ENCODE measurements at places on chromosomes 1 and 21. TPM values are rescaled to one million over a fixed set of nuclear protein-coding genes. Genes with fewer than 3 reads are reported as not detected.
A peak's percentile ranks its signal among the peaks of the same experiment; 100 is the strongest.

- peaks cover 24% of the 10 kb centered on the region for H3K36me3 ChIP-seq
- no peak overlapping the region for H3K4me3 ChIP-seq
- H3K27ac ChIP-seq = no peak overlapping the region
- no peaks in the 10 kb centered on the region for H3K27me3 ChIP-seq
- DNase-seq = no peak
These were observed 62.8 kb downstream of the SLC66A1 start for GRCh38 chr1:19374926-19375325.

GRCh38 chr1:29017235-29017634, 102.9 kb downstream of the EPB41 start:
- H3K27ac ChIP-seq = peak overlapping the region; percentile 39
- H3K36me3 ChIP-seq = peaks cover 94% of the 10 kb centered on the region
- H3K4me3 ChIP-seq = no peak overlapping the region
- no peak for DNase-seq

PRELP gene
- not detected for total RNA-seq

DNA sequence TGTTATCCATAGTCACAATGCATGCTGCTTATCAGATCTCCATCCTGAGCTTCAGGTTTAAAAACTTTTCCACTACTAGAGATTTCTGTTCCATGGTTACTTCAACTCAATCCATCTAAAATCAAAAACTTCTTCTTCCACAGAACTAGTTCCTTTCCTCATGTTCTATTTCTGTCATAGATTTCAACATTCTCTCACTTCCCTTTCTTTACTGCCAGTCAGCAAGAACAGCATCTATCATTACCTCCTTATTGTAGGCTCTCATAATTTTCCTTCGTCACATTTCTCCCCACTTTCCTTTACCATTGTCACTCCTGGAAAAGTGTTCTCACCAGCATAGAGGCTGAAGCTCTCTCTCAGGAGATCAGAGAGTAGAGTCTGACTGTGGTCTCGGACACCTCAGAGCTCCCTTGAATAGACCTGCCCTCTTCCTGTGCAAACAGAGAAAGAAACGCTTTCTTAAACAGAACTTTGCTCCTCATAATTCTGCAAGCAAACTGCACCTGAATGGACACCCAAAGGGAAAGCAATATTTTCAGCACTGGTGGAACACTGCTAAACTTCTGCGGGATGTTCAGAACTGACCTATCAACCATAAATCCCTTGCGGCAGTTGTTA, 48.7 kb upstream of the KIRREL1 start:
- DNase-seq = no peak
- H3K27ac ChIP-seq = no peak overlapping the region
- no peaks in the 10 kb centered on the region for H3K36me3 ChIP-seq
- no peaks in the 10 kb centered on the region for H3K4me1 ChIP-seq
- H3K27me3 ChIP-seq = no peaks in the 10 kb centered on the region
- no peak overlapping the region for H3K4me3 ChIP-seq

DNA sequence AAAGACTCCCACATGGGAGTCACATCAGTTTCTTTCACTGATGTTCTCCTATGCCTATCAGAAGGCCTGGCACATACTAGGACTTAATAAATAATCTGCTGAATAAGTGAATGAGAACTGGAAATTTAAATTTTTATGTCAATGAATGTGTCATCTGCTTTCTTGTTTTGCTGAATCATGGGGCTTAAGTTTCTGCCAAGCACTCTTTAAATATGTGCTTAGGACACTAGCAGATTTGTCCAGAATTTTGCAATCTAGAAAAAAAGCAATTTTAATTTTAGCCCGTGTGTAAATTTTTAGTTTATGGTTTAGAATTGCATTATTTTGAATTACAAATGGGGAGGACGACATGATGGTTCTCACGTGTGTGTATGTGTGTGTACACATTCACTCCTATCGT, 803.1 kb downstream of the USP25 start:
- H3K27me3 ChIP-seq = no peaks in the 10 kb centered on the region
- no peaks in the 10 kb centered on the region for H3K36me3 ChIP-seq
- no peak for DNase-seq
- H3K4me3 ChIP-seq = no peak overlapping the region
- H3K4me1 ChIP-seq = peaks cover 6% of the 10 kb centered on the region
- no peak overlapping the region for H3K27ac ChIP-seq

ZBTB7B gene
- 19.2 TPM for total RNA-seq

GRCh38 chr1:217506878-217507277, 124.0 kb downstream of the GPATCH2 start:
- no peaks in the 10 kb centered on the region for H3K27me3 ChIP-seq
- no peak overlapping the region for H3K4me3 ChIP-seq
- H3K36me3 ChIP-seq = no peaks in the 10 kb centered on the region
- no peak overlapping the region for H3K27ac ChIP-seq

DNA sequence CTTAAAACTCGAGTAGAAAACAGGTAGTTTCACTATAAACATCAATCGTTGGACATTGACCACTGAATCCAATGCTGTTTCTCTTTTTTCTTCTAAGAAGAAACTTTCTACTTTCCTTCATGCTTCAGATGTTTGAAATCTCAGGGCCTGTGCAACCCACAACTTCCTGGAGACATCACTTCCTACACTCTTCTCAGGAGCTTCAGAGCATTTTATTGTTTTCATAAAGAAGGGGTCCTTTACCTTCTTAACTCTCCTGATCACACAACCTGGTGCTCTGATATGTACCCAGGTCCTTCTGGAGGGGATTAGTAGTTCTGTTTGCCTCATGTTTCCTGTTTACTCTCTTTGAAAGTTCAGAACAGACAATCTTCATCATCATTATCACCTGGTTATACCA, 113.0 kb upstream of the VAV3 start:
- no peak overlapping the region for H3K4me3 ChIP-seq
- H3K27me3 ChIP-seq = no peaks in the 10 kb centered on the region
- H3K36me3 ChIP-seq = no peaks in the 10 kb centered on the region
- DNase-seq = no peak

CFAP107 gene
- total RNA-seq = not detected

DNA sequence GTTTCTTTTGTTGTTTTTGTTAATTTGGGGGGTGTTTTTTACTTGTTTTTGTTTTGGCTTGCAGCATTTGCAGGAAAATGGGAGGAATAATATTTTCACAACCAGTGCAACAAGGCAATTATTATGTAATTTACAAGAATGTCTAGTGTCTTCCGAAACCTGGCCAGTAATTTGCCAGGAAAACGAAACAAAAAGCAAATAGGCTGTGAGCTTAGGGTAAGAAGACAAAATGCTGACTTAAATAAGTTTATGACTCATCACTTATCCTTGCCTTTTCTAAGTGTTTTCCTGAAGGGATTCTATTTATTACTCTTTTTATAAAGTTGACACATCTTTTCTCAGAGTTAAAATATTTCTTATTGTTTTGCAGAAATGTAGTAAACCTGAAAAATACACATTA, 49.8 kb downstream of the KCNT2 start:
- no peaks in the 10 kb centered on the region for H3K4me1 ChIP-seq
- H3K4me3 ChIP-seq = no peak overlapping the region
- H3K27ac ChIP-seq = no peak overlapping the region
- no peaks in the 10 kb centered on the region for H3K36me3 ChIP-seq
- H3K27me3 ChIP-seq = no peaks in the 10 kb centered on the region

DNA sequence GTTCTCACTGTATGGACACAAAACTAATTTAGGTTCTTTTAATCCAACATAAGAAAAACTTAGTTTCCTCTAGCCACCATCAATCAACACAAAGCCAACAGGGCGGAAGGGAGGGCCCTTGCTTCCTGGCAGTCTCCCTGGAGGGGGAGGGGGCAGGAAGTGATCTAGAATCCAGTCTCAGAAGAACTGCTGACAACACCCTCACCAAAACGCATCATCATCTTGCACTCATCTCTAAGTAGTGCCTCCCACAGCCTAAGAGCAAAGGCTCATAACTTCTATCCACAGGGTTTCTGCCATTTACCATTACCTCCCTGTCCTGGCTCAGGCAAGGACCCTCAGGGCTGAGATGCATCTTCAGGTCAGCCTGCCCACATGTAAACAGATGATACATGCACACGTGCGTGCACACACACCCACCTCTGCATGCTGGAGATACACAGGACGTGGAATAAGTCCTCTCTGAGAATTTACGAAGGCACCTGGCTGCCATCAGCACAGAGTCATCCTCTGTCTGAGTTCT, 20.5 kb downstream of the HIVEP3 start:
- peak; percentile 35 for DNase-seq
- no peaks in the 10 kb centered on the region for H3K27me3 ChIP-seq
- H3K4me3 ChIP-seq = no peak overlapping the region
- H3K27ac ChIP-seq = no peak overlapping the region

DNA sequence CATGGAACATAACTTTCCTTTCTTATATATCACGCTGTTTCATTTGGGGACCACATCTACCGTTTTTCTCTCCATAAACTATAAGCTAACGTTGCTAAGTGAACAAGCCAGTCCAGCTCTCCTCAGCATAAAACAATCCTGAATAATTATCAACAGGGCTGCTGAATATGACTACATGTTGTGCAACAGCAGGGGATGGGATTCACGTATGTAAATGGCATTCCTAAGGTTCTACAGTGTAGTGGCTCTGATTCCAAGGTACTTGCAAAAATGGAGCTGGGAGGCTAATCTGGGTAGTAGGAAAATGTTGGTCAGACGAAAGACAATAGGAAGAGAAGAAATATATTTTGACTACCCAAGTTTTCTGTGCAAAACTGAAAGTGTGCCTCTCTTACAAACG, 262.8 kb downstream of the RWDD3 start:
- no peaks in the 10 kb centered on the region for H3K4me1 ChIP-seq
- H3K27ac ChIP-seq = no peak overlapping the region
- H3K27me3 ChIP-seq = peaks cover 13% of the 10 kb centered on the region

DNA sequence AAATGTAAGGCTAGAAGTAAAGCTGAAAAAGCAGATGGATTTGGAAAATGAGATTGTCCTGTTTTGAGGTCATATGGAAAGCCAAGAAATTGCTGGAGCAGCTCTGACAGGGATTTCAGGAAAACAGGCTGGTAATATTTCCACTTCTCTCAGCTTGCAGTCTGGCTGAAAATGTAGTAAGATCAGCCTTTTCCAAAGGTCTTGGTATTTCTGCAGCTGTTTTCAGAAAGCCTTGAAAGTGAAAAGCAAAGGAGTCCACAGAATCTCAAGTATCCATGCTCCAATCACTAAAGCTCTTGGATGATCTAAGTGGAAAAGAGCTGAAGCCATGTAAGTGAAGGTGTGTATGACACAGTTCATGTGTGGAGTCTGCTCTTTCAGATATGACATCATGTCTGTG, 41.6 kb upstream of the APOBEC4 start:
- H3K4me3 ChIP-seq = no peak overlapping the region
- no peaks in the 10 kb centered on the region for H3K27me3 ChIP-seq
- no peak overlapping the region for H3K27ac ChIP-seq
- H3K4me1 ChIP-seq = no peaks in the 10 kb centered on the region
- no peak for DNase-seq

GRCh38 chr21:41536076-41536826, 28.3 kb upstream of the TMPRSS2 start:
- H3K4me3 ChIP-seq = no peak overlapping the region
- DNase-seq = no peak
- no peaks in the 10 kb centered on the region for H3K4me1 ChIP-seq
- no peaks in the 10 kb centered on the region for H3K27me3 ChIP-seq

NFIA gene
- total RNA-seq = 65.4 TPM

DNA sequence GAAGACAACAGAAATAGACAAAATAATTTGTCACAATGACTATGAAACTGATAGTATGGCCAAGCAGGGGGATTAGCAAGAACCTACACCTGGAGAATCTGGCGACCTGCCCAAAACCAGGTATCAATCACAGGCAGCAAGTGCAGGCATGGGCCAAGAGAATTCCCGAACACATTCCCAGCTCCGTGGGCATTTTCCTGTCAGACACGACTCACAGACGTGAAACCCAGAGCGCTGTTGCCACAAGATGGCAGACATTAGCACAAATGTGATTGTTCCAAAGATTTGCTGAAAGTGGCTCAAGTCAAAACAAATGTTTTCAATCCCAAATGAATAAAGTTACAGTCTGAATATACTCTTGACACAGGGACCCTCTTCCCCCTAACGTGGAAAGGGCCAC, 36.8 kb downstream of the HLCS start:
- peaks cover 32% of the 10 kb centered on the region for H3K4me1 ChIP-seq
- no peak overlapping the region for H3K27ac ChIP-seq
- no peaks in the 10 kb centered on the region for H3K27me3 ChIP-seq
- no peaks in the 10 kb centered on the region for H3K36me3 ChIP-seq

GRCh38 chr1:118223426-118223825, 38.4 kb upstream of the SPAG17 start:
- no peaks in the 10 kb centered on the region for H3K36me3 ChIP-seq
- no peaks in the 10 kb centered on the region for H3K27me3 ChIP-seq
- H3K27ac ChIP-seq = no peak overlapping the region
- no peak overlapping the region for H3K4me3 ChIP-seq
- DNase-seq = peak; percentile 64

- DNase-seq = no peak
- no peak overlapping the region for H3K4me3 ChIP-seq
- H3K27me3 ChIP-seq = no peaks in the 10 kb centered on the region
- H3K36me3 ChIP-seq = peaks cover 85% of the 10 kb centered on the region
- H3K4me1 ChIP-seq = no peaks in the 10 kb centered on the region
- no peak overlapping the region for H3K27ac ChIP-seq
These were observed 33.4 kb downstream of the NUCKS1 start for GRCh38 chr1:205716371-205717132.

GRCh38 chr1:117067533-117068370, 7.6 kb downstream of the TTF2 start:
- DNase-seq = peak; percentile 60
- no peak overlapping the region for H3K4me3 ChIP-seq
- no peak overlapping the region for H3K27ac ChIP-seq
- no peaks in the 10 kb centered on the region for H3K4me1 ChIP-seq
- H3K36me3 ChIP-seq = peaks cover 17% of the 10 kb centered on the region

DNA sequence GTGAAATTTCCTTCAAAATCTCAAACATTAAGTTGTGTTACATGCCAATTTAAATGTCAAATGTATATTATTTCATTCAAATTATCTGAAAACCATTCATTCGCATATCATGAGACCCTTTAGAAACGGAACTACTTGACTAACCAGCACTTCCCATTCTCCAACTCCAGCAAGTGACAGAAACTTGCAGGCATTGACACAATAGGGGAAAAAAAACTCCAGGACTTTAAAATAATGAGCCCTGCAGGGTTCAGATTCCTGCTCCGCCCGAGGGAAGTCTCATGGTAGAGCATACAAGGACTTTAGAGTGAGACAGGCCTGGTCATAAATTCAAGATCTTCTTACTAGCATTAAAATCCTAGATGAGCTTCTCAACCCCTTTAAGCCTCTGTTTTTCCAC, 138.9 kb downstream of the NR5A2 start:
- DNase-seq = no peak
- H3K4me1 ChIP-seq = no peaks in the 10 kb centered on the region

DNA sequence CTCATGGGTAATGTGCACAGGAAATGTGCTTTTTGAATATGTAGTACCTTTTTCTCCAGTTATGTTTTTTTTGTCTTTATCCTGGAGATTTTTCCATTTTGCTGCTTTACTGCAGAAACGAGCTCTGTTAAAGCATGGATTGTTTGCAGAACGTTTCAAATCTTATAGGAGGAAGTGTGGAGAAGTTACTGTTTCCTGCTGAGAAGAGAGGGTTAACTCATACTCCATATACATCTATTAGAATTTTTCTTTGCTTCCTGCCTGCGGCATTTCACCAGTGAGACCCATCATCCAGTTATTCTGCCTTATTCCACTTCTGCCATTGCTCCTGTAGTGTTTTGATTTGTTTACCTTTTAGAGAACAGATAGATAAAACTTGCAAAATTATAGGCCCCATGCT, 2.0 kb downstream of the RPRD2 start:
- H3K27me3 ChIP-seq = no peaks in the 10 kb centered on the region
- no peaks in the 10 kb centered on the region for H3K36me3 ChIP-seq
- H3K4me1 ChIP-seq = peaks cover 19% of the 10 kb centered on the region
- peak overlapping the region; percentile 97 for H3K27ac ChIP-seq
- peak; percentile 31 for DNase-seq

- H3K27ac ChIP-seq = no peak overlapping the region
- H3K36me3 ChIP-seq = no peaks in the 10 kb centered on the region
- H3K27me3 ChIP-seq = no peaks in the 10 kb centered on the region
- no peak overlapping the region for H3K4me3 ChIP-seq
These were observed 10.5 kb downstream of the LDLRAP1 start for GRCh38 chr1:25553749-25554429.
